Neural progenitor cell (in vitro differentiated cells): ENCODE measurements at places on chromosomes 1 and 21. TPM values are rescaled to one million over a fixed set of nuclear protein-coding genes. Genes with fewer than 3 reads are reported as not detected.

- DNase-seq: no peak
These were observed 21.0 kb downstream of the PLXNA2 start for GRCh38 chr1:208223136-208223535.

GRCh38 chr1:114033961-114034360 lies 54.7 kb downstream of the OLFML3 start:
- no peak for DNase-seq

- no peak for DNase-seq
These were observed 42.1 kb downstream of the SYCP1 start for GRCh38 chr1:114896795-114897194.

GRCh38 chr1:33370301-33370700 lies 49.4 kb upstream of the A3GALT2 start:
- no peak for DNase-seq

GRCh38 chr1:47559944-47560695 lies 122.3 kb downstream of the FOXD2 start:
- no peak for DNase-seq

DNA sequence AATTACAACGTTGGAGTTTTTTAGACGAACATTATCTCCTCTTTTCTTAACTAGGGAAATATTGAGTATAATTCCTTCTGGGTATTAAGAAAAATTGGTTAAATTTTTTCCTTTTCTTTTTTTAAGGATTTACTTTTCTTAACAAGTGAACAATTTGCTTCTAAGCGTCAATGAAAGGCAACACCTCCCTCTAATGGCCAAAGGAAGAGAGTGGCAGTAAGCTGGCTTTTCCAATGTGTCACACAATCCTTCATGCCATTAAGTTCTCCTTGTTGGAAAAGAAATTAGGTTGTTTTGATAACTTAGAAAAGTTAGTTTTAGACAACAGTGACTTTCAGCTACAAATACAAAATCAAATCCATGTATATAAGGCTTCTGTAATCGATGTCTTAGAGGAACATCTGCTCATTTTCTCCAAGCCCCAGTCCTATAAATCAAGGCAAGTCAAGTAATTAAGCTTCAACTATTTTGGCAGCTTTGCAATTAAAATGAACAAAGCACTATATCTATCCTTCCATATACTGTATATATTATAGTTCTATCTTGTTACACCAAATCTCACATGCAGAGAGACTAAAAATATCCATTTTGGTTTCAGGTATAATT lies 62.8 kb downstream of the EDEM3 start:
- peak; percentile 62 for DNase-seq

DNA sequence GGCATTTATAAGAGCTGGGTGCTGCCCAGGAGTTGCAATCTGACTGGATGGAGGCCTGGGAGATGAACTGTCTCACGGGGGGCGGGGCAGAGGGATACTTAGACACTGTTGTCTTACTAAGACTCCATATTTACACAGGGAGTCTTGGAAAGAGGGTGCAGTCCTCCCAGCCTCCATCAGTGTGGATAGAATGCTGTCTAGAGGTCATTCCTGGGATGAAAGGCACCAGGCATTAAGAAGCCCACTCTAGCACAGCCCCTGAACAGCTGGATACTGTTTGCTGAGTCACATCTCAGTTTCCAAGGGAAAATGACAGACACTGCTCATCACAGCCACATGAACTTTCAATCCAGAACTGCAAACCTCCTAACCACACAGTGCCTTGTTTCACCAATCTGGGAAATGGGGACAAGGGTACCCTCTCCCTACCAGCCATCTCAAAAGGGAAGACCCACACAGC lies 43.3 kb downstream of the SSBP3 start:
- no peak for DNase-seq

DNA sequence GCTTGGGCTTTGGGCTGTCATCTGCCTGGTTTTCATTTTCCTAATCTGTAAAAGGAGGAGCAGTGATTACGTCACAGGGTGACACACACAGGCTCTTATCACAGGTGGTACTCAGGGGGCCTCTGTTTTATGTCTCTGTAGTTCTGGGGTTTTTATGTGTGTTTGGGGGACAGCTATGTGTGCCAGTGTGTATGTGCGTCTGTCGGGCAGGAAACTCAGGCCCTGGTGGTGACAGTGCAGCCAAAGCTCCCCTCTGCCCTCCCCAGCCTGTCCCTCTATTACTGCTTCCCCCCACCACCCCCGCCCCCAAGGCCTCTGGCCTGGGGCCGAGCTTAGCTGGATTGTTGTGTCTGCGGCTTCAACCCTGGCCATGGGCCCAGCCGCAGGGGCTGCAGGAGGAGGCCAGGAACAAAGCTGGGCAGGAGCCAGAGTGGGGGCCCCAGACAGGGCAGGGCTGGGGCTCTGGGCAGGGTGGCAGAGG lies 13.3 kb downstream of the MFAP2 start:
- no peak for DNase-seq

GRCh38 chr1:21385022-21385421 lies 54.9 kb upstream of the NBPF3 start:
- DNase-seq: no peak

- DNase-seq: no peak
These were observed 12.2 kb upstream of the TTC4 start for GRCh38 chr1:54703471-54703870.

- no peak for DNase-seq
These were observed 21.7 kb downstream of the YTHDF2 start for GRCh38 chr1:28758420-28758819.

DNA sequence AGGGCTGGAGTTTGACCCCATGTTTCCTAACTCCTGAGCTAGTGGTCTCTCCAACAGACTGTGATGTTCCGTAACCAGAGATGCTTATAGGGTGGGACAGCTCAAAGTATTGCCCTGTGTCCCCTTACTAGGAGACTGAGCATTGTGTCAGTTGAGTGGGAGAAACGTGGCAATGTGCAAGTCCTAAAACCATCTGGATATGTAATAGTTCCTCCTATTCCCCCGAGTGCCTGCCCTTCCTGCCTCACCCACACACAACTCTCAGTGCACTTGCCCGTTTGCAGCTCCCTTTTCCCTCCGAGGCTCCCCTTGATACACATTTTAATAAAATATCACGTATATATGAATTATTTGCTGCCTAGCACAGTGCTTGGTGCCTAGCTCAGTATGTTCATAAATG lies 3.4 kb downstream of the PIGV start:
- DNase-seq: no peak

IL23R gene
- total RNA-seq: not detected in 2 replicates

TLCD4 gene
- total RNA-seq: 3.2 and 5.7 TPM in 2 replicates
